Fibroblast of the aortic adventitia (primary cell): ENCODE measurements at places on chromosomes 11 and 22.

- DNase-seq, result peak; percentile 49
Measured at GRCh38 chr11:86800076-86800959, at the start of gene PRSS23. Gene PRSS23 (plus strand): TSS chr11:86800542. CDS start chr11:86807644, 7,102 bp downstream.

- DNase-seq, result no peak
Measured at GRCh38 chr11:118980191-118980881, 8.8 kb downstream of the FOXR1 start.

DNA sequence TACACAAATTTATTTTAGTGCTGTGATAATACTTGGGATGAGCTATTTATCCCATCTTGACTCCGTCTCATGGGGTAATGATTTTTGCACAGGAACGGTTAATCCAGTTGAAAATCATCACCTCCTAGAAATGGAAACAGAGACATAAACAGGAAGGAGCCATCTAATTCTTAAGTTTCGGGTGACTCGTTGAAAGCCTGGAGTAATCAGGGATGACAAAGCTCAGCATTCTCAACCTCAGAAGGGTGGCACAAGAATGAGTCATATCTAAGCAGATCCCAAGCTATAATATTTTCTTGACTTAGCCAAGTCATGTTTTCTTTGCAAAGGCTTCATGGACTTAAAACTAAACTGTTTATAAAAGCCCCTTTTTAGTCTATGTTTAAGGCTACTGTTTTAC is 280.8 kb upstream of the CCDC90B start:
- DNase-seq, result peak; percentile 53

DNA sequence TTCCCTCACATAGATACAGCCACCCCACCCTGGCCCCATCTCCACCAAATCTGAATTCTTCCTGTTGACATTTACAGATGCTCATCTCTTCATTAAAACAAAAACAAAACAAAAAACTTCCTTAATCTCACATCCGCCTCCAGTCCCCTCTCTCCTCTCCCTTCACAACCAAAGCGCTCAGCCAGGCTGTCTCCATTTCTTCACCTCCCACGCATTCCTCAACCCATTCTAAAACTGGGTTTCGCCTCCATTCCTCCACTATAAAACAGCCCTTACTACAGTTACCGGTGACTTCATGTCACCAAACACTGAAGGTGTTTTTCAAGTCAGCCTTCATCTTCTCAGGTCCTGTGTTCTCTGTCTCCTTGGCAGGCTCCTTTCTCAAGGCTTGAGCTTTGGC is 9.6 kb downstream of the BACE1-AS start:
- DNase-seq, result peak; percentile 16

GRCh38 chr22:37402184-37402506 is 25.1 kb downstream of the ELFN2 start:
- peak; percentile 6 for DNase-seq

DNA sequence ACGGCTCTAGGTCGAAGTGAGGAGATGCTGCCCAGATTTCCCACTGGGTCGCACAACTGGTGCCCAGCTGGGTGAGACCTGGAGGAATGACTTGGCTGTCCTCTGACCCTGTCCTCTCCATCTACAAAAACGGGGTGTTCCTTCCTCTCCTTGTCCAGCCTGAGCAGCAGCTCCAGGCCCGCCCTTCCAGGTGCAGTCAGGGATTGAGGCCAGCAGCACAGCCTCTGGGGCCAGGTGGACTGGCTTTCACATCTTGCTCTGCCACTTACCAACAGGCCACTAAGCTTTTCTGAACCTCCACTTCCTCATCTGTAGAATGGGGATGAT is 91.7 kb upstream of the LMO1 start:
- DNase-seq, result no peak

- no peak for DNase-seq
Measured at GRCh38 chr11:118126082-118126838, 26.4 kb downstream of the SCN4B start.

- peak; percentile 29 for DNase-seq
Measured at GRCh38 chr11:123590296-123590912, 64.0 kb downstream of the SCN3B start.

- DNase-seq, result peak; percentile 2
Measured at GRCh38 chr11:118287006-118287405, 17.5 kb upstream of the CD3E start.

- no peak for DNase-seq
Measured at GRCh38 chr11:21446939-21447590, 745.8 kb upstream of the ANO5 start.

DNA sequence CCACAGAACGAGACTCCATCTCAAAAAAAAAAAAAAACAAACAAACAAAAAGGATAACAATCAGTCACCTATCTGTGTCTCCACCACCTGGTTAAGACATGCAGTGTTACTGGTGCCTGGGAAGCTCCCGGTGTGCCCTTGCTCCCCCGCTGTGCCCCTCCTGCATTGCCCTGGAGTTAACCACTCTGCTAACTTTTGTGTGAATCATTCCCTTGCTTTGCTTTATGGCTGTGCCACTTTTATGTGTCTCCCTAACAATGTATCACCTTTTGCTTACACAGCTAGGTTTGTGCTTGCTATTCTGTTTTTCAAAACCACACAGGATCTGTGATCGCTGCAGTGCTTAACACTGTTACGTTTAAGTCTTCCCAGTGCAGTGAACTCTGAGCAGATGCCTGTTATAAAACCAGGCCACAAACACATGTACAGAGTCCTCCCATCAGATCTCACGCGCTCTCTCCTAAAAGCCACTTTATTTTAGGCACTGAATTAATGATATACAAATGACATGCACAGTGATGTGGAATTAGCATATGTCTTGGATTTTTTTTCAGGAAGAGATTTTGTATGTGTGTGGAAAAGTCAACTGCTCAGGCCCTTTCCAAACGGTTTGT is 69.9 kb downstream of the BUD13 start:
- no peak for DNase-seq

DNA sequence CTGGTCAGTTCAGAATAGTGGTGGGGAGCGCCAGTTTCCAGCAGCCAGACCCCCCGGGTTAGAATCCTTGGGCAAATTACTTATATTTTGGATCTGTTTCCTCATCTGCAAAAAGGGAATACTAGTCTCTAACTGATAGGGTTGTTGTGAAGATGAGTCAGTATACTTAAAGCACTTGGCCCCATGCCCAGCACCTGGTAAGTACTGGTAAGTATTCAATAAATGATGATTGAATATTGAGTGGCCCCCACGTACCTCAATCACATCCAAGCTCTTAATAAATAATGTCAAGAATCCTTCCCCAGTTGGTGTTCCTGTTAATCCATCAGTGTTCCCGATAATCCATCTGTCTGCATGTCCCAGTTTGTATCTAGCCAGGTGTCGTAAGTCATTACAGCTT is 12.1 kb downstream of the ACP2 start:
- peak; percentile 25 for DNase-seq

DNA sequence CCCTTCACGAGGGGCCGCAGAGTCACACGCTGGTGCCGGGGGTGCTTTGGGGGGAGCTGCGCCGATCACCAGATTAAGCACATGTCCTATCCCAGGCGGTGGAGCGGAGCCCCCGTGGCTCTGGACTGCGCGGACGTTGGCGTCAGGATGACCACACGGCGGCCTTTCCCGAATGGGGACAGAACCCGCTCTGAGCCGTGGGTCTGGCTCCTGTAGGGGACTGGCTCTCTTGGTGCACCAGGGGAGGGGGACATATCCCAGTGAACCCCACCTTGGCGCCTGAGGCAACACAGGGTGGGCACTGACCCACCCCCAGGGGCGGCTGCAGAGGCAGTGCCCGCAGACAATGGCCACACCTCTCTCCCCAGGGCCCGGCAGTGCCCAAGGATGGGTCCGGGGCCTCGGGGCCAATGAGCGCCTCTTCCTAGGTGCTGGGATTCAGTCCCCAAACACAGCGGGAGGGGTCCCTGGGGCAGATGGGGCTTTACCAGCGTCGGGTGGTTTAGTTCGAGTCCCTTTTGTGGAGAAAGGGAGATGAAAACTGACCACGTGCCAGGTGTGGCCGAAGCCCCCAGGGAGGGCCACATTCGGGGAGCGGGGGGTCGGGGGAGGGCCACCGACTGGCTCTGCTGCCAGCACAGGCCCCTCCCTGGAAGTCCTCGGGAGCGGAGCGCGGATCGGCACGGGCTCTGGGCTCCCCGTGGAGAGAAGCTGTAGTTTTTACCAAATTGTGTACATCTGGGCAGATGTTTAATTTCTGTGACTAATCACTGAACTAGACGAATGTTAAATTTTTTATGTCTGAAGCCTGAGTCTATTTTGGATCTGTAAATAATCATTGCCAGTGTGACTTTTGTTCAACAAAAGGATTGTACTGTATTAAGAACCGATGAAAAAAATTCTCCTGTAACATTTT is 58.9 kb downstream of the GRAMD4 start:
- DNase-seq, result peak; percentile 48

DNA sequence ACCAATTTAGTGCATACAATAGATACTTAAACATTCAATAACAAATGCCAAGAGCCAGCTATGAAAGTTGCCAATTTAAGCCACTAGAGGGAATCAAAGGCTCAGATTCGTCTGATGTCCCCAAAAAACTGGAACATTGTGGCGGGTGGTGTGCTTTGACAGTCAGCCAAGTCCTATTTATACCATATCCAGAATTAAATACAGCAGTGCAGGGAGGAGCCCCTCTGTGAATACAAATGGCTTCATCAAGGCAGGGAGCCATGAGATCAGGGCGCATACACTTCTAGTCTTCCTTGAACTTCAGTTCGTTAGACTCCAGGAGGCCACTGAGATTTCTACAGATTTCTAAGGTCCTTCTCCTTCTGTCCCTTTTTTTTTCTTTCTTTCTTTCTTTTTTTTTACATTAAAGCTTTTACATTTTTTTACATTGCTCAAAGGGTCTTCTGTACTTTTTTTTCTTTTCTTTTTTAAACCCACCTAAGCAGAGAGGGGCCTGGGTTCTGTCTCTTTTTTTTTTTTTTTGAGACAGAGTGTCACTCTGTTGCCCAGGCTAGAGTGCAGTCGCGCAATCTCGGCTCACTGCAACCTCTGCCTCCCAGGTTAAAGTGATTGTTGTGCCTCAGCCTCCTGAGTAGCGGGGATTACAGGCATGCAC is 41.5 kb upstream of the HSPA8 start:
- DNase-seq, result peak; percentile 91

DNA sequence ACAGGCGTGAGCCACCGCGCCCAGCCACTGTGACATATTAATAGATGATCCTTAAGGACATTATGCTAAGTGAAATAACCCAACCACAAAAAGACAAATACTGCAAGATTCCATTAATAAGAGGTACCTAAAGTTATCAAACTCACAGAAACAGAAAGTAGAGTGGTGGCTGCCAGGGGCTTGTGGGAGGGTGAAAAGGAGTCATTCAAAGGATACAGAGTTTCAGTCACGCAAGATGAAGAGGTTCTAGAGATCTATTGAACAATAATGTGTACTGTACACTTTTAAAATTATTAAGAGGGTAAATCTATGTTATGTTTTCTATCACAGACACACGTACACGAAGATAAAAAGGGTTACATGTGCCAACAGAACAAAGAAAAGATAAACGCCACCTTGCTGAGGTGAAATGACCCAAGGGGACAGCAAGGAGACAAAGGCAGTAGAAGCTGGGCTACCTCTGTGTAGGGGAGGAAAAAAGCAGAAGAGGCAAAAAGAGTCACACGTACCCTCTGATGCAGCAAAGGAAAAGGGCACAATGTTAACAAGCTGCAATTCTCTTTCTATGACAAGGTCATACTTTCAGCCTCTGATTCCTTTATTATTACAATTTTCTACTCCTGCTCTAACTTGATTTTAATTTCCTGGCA is 65.3 kb downstream of the AMBRA1 start:
- DNase-seq, result no peak
